ENCODE measurements at places on chromosomes 16 and 17.
A peak's percentile ranks its signal among the peaks of the same experiment; 100 is the strongest.

GRCh38 chr17:2040942-2041560 is 771 bp upstream of the OVCA2 start:
- DNase-seq = no peak

GRCh38 chr16:19854543-19854876 is 30.1 kb downstream of the GPRC5B start:
- DNase-seq = no peak

GRCh38 chr16:56263711-56264608 is 72.7 kb downstream of the GNAO1 start:
- DNase-seq = no peak

- no peak for DNase-seq
These were observed 32.1 kb upstream of the SREBF1 start for GRCh38 chr17:17868641-17869522.

DNA sequence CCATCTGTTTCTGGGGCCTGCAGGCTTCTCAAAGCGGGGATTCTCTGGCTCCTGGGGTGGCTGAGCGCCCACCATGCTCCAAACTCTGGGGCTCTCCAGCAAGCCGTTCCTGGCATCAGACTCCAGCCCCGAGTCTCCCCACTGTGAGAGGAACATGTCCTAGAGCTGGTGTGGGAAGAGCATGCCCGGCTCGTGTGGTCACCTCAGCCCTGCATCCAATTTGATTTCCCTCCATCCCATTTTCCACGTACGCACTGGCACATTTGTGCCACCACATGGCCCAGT is 23.2 kb upstream of the KCNJ12 start:
- no peak for DNase-seq

DNA sequence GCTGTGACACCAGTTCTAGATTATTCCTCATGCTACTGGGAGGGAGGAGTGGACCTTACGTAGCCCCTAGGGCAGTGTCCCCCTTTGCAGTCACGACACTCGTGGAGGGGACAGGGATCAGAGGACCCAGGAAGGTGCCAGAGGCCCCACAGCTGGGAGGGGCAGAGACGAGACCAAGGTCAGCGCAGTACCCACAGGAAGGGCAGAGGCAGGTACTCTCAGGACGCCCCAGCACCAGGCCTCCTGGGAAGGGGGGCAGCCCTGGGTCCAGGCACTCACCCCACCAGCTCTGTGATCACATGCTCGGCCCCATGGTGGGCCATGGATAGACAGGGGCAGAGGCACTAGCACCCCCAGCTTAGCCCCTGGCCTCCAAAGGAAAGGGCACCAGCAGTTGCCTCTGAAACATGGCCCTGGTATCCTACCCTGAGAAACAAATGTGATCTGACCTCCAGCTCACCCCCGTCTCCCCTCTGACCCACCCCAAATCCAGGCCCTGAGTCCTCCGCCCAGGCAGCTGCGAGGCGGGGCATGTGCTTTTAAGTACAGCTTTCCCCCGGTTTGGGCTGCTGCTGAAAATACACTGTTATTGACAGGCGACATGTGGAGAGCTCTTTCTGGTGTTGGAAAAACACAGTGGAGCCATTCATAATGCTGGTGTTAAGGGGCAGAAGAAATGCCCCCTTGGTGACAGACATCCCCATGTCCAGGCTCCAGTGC is 361.9 kb downstream of the C16orf95 start:
- DNase-seq = no peak

GRCh38 chr16:15790458-15790857 is 66.4 kb downstream of the MYH11 start:
- no peak for DNase-seq

DNA sequence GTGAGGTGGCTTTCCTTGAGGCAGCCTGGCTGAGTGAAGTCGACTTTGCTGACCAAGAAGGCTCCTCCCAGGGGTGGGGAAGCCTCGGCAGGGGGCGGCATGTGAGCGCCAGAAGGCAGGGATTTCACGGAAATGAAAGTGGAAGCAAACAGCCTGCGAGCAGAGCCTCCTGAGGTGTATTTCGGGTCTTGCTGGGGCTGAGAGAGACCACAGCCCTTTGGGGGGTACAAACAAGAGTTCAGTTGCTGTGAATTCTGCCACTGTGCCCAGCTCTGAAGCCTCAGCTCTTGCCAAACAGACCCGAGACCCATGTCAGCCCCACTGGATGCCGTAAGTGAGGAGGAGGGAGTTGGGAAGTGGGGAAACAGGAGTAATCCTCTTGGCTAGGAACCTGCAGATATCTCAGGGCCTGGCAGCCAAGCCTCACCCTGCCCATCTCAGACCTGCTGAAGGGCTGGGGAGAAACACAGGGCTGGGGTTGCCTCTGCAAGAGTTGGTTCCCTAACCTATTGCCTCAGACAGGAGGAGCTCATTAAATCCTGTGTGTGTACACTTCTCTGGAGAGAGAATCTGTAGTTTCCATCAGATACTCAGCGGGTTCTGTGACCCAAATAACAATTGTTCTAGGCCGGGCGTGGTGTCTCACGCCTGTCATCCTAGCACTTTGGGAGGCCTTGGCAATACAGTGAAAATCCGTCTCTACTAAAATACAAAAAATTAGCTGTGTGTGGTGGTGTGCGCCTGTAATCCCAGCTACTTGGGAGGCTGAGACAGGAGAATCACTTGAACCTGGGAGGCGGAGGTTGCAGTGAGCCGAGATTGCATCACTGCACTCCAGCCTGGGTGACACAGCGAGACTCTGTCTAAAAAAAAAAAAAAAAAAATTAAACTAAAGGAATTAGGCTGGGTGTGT is at the start of gene IFI35:
TSS of gene IFI35 (plus strand) at position 146 of the 913 bp plus-strand sequence. CDS start at position 310, 164 bp downstream.
- DNase-seq = peak; percentile 75

DNA sequence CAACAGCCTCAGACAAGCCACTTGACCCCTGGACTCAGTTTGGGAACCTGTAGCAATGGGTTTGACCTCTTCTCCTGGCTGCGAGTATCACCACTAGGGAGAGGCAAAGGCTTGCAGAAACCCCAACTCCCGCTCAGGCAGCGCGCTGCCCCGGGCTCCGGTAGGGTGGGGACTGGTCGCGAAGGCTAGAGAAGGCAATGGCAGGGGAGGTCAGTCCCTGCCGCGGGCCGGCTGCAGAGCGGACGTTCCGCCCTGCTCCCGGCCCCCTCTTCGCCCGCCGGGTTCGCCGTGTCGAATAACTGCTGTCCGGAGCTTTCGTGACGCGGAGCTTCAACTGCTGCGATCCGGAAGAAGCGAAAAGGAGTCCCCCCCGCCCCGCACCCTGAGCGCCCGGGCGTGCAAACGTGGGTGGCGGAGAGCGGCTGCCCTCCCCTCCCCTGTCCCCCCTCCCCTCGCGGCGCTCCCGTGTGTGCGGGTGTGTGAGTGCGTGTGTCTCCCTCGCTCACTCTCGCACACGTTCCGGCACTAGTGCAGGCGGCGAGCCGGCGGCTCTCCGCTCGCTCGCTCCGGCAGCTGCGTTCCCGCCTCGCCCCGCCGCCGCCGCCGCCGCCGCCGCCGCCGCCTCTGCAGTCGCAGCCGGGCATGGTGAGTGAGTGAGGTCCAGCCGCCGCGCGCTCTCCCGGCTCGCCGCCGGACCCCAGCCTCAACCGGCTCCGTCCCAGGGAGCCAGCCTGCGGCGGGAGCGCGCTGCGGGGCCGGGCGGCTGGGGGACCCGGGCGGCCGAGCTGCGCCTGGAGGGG is 772 bp upstream of the SHISA6 start:
- DNase-seq = no peak

GRCh38 chr16:49587511-49587910 is 213.9 kb downstream of the C16orf78 start:
- no peak for DNase-seq

DNA sequence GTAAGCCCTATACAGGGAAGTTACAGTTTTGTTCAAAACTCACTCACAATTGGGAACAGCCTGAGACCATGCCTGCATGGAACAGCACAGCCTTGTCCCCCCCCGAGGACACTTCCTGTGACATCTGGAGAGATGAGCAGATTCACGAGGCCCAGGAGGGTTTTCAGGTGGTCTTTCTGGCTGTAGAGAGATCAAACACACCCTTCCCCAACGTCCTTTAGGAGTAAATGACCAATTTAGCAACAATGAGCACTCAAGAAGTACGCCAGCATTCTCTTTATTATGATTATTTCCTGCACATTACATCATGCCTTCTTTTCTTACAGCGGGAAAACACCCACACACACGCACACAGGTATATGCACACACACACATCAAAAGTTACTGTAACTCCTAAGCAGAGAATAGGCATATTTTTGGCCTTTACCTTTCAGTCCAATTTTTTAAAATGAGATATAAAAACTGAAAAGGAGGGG is 39.0 kb downstream of the ADCY9 start:
- no peak for DNase-seq

DNA sequence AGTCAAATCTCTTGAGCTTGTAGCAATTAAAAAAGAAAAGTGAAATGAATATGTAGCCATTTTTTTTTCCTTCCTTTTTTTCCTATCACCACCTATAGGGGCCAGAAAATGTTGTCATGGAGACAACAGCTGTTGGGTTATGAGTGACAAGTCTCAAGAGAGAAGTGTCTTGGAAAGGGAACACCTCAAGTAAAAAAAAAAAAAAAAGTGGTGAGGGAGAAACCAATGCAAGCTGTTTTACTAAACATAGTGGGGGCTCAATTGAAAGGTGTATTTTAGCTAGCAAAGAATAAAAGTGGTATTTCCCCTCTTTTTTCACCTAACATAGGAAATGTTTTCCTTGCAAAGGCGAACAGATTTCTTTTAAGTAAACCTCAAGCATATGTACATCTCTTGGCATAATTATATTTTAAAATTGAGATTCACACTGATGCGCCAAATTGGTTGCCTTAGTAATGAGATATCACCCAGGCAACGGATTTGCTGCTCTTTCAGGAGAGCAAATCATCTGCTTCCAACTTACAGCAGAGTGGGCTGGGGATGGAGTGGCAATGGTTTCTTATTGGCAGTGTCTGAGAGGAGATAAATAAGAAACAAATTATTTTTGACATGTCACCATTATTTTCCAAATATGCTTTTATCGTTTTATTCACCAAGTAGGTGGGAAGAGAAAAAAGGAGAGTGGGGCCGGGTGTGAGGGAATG is 183.6 kb downstream of the MYO1D start:
- no peak for DNase-seq

GRCh38 chr17:59328601-59329000 is 2.9 kb upstream of the YPEL2 start:
- DNase-seq = no peak

DNA sequence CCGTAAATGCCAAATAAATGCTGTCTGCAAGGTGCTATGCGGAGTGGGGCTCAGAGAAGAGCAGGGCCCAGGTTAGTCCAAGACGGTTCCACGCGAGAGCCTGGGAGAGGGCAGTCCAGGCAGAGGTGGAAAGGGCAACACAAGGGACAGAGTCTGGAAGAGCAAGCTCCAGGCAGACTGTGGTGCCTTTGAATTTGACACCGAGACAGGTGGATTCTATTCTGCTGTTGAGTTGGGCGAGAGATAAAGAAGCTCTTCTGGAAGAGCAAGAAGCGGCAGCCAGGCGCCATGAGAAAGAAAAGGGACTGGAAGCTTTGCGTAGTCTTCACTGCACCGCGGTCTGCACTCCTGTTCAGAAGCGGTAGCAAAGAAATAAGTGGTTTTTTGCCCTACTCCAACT is 55.6 kb downstream of the CYTH1 start:
- no peak for DNase-seq

- no peak for DNase-seq
These were observed 78.0 kb downstream of the AXIN2 start for GRCh38 chr17:65483438-65483837.

- DNase-seq = no peak
These were observed 13.5 kb downstream of the ABR start for GRCh38 chr17:1166276-1166675.

DNA sequence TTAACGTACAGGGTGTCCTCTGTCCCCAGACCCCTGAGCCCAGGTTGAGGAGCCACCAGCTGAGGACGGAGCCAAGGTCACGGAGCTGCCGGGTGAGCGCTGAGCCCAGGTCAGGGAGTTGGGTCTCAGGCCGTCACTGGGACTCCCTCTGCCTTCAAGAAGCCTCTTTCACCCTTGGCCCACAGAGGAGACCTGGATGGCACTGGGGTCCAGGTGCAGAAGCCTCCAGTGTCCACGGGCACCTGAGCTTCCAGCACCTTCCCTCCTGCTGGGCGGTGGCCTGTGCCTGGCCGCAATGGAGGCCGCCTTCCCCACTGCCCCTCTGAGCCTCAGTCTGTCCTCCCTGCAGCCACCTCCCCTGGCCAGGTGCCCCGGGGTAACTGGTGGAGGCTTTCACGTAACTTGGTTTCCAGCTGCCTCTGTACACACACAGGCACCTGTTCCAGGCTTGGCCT is 31.6 kb upstream of the CDH15 start:
- DNase-seq = no peak

GRCh38 chr17:19762515-19762961 is 14.4 kb upstream of the ALDH3A1 start:
- DNase-seq = peak; percentile 42

DNA sequence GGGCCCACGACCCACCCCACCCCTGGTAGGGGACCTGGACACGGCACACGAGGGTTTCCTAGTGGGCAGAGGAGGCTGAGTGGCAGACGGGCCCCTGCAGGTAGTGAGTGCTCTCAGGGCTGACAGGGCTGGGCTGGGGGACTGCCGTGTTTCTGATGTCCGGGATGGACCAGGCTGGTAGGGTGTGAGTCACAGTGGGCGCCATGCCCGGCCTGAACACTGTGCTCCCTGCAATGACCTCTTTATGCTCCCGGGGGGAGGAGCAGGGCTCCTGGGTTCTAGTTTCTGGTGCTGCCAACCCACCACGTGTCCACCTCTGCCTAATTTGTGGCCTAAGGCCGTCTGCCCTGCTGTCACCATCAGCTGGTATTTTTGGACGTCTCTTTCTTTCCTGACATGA is 26.3 kb downstream of the ARHGAP23 start:
- peak; percentile 66 for DNase-seq

DNA sequence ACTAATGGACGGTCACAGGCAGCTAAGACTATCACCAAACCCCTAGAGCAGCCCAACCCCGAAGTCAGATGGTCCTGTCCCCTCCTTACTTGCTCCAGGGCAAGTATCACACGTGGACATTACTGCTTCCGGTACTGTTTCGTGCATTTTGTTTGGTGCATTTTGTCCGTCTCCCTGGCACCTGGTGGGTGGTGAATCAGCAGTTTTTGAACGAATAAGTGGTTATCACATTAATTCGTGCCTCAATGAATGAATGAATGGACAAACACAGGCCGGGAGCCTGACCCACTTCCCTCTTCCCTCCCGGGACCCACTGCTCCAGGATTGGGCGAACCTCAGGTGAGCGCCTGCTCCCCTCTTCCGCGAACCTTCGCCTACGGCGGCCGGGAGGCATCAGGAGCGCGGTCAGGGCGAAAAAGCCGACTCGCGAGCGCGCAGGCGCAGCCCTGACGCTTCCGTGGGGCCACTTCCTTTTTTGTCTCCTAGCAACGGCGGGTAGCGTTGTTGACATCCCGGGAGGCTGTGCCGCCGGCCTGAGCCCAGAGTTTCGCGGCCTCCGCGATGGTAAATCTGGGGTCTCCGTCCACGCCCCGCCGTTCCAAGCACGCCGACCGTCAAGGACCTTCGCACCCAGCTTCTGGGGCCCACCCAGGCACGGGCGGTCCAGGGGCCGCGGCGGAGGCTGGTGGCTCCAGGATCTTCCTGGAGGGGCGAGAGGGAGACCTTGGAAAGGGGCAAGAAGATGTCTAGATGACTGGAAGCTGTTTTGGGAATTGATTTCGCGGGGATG is at the start of gene DYNLRB2:
TSS of gene DYNLRB2 (plus strand) at position 478 of the 790 bp plus-strand sequence. CDS start at position 562, 84 bp downstream.
- peak; percentile 80 for DNase-seq
